Left ventricle myocardium superior (tissue), 1 donor: ENCODE measurements at places on chromosomes 2 and 18. TPM values are rescaled to one million over a fixed set of nuclear protein-coding genes. Genes with fewer than 3 reads are reported as not detected.
A peak's percentile ranks its signal among the peaks of the same experiment; 100 is the strongest.

IL36B gene
- not detected for total RNA-seq

DNA sequence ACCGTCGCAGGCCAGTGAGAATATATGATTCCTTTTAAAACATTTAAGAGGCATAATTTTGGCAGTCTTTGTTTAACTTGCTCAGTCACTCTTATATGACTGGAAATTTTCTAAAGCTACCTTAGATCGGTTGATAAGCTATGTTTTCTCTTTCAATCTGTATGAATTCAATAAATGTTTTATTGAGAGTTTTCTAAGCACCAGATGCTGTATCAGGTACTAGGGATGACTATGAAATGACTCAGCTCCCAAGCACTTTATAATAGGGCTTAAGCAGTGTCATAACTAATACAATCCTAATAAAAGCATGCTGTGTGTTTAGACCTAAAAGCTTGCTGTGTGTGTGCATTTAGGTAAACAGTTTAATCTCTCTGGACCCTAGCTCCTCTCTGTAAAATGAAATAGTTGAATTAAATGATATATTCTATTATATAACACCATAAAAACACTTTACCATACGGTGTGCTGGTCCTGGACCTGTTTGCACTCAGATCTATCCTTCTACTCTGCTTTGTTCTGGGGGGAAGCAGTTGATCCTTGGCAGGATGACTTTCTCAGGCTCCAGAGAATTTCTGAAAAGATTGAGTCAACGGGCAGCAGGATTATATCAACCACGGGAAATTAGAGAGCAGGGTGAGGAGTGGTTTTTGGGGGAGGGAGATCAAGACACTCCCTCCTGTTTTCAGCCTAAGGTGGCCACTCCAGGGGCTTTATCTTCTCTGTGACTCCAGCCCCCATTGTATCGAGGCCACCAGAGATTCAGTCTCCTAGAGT lies 26.1 kb upstream of the SLC38A11 start:
- no peak for DNase-seq

GRCh38 chr2:64876137-64876647 lies 113.0 kb upstream of the SLC1A4 start:
- no peak for DNase-seq

GRCh38 chr2:142757111-142757510 lies 120.4 kb upstream of the KYNU start:
- DNase-seq = no peak

DNA sequence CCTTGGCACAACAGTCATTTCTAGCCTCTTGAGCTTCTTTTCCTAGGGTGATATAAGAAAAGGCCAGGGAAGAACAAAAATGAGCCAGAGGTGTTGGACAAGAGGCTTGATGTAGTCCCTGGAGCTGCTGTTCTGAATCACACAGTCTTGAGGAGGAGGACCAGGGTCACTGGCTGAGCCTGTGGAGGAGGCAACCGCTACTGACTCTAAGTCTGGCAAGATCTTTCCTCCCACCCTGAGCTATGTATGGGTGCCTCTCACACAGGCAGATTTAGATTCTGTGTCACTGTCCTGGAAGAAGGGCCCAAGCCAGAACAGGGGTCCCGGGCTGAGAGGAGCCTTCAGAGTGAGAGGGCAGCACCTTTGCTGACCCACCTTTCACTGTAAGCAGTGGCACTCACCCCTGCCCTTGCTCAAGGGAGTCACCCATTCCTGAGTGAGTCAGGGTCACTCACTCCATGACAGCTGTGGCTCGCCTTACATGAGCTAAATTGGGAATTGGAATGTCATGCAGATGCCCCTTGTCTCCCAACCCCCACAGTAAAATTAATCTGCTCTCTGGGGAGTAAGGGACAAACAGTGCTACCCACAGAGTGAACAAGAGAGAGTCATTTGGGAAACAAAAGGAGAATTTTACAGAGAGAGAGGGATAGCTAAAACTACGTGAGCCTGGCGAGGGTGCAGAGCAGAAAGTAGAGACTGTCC lies at the start of gene TRIM54:
TSS of gene TRIM54 (plus strand) at position 575 of the 705 bp plus-strand sequence. CDS start 303 bp downstream, outside the sequence.
- DNase-seq = peak; percentile 59

GRCh38 chr2:35495182-35495581 lies 860.4 kb upstream of the CRIM1 start:
- no peak for DNase-seq

- no peak for DNase-seq
These were observed 58.2 kb downstream of the FSIP2 start for GRCh38 chr2:185796758-185797157.

DNA sequence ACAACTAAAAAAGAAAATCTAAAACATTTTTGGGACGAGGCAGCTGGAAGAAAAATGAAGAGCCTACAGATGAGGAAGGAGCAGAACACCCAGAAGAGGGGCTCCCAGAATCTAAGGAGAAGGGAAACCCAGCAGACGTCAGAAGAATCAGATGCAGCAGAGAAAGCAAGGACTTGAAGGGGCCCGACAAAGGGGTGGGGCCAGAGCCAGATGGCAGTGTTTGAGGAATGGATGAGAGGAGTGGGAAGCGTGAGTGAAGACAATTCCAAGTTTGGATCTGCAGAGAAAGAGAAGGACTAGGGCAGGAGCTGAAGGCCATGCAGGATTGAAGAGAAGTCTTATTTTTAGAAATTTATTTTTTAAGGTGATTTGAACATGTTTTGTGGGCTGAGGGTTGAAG lies 19.3 kb downstream of the PTMA start:
- DNase-seq = no peak

GRCh38 chr2:25258847-25259736 lies 82.6 kb downstream of the DNMT3A start:
- no peak for DNase-seq
